ENCODE measurements at places on chromosomes 3 and 15.

- no peak for DNase-seq
Observed at GRCh38 chr3:61407397-61407796, 154.0 kb upstream of the PTPRG start.

GRCh38 chr3:171028779-171029232 is 2.3 kb upstream of the SLC2A2 start:
- DNase-seq, result no peak

- DNase-seq, result no peak
Observed at GRCh38 chr3:167862104-167862730, 126.7 kb downstream of the SERPINI1 start.

DNA sequence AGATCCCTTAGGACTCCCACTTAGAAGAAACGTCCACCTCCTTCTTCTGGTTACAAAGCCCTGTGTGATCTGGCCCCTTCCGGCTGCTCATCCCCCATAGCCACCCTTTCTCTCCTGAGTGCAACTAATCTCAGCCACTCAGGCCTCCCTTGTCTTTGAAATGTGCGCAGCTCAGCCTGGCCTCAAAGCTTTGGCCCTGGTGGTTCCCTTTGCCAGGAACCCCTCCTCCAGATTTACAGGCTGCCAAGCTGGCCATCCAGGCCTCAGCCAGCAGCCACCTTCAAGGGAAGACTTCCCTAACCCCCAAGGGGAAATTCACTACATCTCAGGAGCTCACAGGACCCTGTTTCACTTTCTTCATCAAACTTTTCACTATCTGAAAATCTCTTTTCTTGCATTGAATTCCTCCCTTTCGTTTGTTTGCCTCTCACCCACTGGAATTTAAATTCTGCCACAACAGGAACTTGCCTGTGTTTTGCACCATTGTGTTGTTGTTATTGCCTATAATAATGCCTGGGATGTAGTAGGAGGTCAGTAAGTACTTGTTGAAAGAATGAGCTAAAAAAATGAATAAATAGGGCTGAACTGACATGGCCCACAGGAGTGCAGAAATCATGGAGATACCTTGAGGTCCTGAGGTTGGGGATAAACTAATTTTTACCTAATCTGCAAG is 109.5 kb upstream of the PFN2 start:
- no peak for DNase-seq

GRCh38 chr3:171809611-171809860 is 747 bp downstream of the PLD1 start:
- DNase-seq, result no peak

GRCh38 chr3:78937475-78937874 is 830.3 kb downstream of the ROBO1 start:
- no peak for DNase-seq

- DNase-seq, result no peak
Observed at GRCh38 chr3:173635826-173636225, 238.3 kb downstream of the NLGN1 start.

DNA sequence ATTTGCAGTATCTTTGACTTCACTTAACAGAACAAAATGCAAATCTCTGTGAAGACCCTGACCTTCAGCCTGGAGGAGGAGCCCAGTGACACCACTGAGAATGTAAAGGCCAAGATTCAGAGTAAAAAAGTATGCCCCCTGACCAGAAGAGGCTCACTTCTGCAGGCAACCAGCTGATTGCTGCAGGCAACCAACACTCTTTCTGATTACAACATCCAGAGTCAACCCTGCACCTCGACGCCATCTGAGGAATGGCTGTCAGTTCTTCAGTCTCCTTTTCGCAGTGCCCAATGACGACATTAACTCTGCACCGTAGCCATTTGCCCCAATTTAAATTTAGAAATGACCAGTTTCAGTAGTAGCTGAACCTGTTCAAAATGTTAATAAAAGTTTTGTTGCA is 14.9 kb downstream of the ATP13A3 start:
- DNase-seq, result no peak

GRCh38 chr3:52121813-52122212 is 32.4 kb downstream of the POC1A start:
- peak; percentile 60 for DNase-seq

- DNase-seq, result no peak
Observed at GRCh38 chr15:66646799-66647198, 55.2 kb upstream of the SMAD6 start.

DNA sequence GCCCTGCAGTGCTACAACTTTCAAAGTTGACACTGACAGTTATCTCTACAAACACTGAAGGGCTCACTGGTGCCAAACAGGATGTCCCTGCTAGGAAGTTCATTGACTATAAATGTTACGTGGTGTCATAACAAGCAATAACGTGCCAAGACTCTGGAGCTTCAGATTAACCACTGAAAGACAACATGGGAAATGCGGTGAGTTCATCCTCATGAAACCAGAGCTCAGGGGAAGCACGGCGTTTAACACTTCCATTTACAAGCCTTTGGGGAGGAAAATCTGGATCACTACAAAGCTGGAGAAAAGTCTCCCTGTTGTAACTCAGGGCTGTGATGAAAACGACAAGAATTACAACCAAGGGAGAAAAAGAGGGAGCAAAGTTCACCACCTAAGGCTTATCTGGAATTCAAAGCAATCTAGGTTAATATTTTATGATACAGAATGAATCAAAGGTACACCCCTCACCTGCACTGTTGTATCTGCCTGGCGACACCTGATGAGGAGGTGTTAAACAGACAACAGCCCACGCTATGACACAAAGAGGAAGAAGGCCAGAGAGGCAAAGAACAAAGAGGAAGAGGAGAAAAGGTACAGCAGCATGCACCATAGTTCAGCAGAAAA is 27.0 kb downstream of the SHQ1 start:
- peak; percentile 29 for DNase-seq

DNA sequence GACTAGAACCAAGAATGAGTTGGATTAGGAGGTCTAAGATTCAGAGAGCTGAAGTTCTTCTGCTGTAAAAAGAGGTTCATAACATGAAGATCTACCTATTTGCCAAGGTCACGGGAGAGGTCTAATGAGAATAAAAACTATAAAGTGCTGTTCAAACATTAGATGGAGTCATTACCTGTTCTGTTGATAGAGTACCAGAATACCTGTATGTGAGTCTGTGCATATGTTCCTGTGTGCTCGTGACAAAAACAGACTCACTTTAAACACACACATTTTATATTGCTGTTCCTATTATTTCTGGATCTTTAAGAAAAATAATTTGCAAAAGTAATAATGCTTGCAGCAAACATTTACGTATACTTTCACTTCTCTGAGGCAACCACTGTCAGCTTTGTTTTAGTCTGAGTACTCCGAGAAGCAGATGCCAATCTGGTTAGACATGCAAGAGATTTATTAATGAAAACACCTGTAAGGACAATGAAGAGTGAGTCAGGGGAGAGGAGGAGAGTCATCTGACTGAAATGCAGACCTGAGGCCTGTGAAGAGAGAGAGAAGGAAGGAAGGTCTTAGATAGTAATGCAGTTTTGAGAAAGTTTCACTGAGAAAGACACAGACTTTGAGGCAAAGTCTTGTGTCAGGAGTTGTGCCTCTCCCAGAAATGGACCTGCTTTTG is 221.2 kb downstream of the SQOR start:
- no peak for DNase-seq

- no peak for DNase-seq
Observed at GRCh38 chr3:9627901-9628633, 21.2 kb upstream of the MTMR14 start.

DNA sequence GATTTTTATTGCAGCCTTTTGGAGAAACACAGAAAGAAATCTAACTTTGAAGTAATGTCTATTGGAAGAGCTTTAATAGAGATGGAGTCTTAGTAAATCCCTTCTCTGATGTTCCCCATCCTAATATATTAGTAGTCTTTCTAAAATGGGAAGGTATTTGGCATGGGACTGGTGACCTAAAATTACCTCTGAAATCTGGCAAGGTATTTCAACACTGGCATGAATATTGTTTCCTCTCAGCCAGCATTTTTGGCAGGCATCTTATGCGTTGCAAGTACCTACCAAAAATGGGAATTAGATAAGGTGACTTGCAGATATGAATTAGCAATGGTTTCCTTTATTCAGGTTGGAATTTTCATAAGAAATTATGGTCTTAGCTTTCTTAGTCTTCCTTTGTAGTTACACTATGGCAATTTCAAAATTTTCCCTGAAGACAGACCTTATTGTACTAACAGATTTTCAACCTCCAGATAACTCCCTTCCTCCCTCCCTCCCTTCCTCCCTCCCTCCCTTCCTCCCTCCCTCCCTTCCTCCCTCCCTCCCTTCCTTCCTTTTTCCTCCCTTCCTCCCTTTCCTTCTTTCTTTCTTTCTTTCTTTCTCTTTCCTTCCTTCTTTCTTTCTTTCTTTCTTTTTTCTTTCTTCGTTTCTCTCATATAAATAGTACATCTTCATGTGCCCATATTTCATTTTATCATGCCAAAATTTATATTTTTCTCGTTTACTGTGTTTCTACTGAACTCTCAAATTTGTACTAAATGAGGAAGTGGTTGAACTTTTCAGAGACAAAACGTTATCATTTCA is 168.2 kb upstream of the KCNMB2 start:
- DNase-seq, result no peak

DNA sequence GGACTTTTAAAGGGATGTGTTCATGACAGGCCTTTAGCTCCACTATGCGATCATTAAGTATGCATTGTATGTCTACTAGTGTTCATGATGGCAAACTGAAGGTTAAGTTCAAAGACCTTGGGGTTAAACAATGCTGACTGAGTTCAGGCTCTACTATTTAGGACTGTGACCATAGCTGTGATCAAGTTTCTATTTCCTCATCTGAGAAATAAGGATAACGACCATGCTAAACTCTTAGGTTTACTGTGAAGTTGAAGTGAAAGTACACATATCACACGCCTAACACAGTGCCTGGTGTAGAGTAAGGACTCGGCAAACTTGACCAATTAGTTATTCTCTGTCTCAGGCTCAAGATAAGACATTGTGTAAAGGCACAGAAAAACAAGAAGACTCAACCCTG is 243.2 kb downstream of the MBNL1 start:
- no peak for DNase-seq

- no peak for DNase-seq
Observed at GRCh38 chr3:150091626-150092025, 120.9 kb upstream of the PFN2 start.

GRCh38 chr15:75723847-75724660 is 11.4 kb upstream of the CSPG4 start:
- DNase-seq, result no peak

GRCh38 chr3:94619643-94620042 is 556.8 kb downstream of the NSUN3 start:
- no peak for DNase-seq

DNA sequence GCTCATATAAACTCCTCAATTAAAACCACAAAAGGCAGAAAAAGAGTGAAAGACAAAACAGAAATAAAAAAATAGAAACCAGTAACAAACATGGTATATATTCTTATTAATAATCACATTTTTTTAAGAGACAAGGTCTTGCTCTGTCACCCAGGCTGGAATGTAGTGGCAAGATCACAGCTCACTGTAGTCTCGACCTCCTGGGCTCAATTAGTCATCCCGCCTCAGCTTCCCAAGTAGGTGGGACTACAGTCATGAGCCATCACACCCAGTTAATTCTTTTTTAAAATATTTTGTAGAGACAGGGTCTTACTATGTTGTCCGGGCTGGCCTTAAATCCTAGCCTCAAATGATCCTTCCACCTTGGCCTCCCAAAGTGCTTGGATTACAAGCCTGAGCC is 37.1 kb downstream of the FAM240A start:
- DNase-seq, result no peak

DNA sequence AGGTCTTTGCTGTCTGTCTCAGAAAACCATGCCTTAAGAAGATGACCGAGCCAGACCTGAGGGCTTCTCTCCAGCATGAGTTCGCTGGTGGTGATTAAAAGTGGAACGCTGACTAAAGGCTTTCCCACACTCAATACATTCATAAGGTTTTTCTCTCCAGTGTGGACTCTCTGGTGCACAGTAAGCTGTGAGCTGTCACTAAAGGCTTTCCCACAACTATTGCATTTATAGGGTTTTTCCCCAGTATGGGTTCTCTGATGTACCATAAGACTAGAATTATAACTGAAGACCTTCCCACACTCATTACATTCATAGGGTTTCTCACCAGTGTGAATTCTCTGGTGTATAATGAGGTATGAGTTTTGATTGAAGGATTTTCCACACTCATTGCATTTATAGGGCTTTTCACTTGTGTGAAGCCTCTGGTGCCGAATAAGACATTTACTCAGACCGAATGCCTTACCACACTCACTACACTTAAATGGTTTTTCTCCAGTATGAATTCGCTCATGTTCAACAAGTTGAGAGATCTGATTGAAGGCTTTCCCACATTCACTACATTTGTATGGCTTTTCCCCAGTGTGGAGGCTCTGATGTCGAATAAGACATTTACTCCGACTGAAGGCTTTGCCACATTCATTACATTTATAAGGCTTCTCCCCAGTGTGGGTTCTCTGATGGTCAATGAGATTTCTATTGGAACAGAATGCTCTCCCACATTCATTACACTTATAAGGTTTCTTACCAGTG is 21.9 kb upstream of the ZNF445 start:
- DNase-seq, result no peak

GRCh38 chr3:49626796-49627195 is 47.4 kb upstream of the APEH start:
- no peak for DNase-seq

DNA sequence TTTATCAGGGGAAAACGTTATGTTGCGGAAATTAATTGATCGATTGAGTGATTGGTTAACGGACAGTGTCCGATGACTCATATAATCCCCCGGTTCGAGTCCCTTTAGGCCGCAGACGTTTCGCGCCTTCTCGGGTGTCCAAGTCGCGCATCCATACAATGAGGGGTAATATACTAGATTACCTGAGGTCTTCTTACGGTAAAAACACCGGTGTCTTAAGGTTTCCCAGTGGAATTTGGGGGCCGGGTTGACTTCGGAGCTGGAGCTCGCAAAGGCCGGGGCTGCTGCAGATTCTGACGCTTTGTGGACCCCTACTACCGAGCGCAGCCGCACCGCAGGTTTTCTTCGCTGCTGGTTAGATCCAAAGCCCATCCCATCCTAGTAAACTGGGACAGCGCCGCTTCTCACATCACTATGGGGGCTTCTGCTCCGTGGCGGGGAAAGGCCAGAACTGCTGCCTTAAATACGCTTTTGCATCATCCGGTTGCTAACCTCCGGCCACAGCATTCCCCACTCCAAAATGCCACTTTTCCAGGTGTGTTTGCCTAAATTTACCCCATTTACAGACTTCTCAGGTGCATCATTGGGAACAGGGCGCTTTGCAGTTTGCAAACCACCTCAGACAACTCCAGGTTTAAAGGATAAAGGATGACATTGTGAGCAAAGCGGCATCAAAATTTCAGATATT is 858 bp upstream of the SACM1L start:
- DNase-seq, result peak; percentile 48

- no peak for DNase-seq
Observed at GRCh38 chr15:84112025-84112424, 123.5 kb upstream of the GOLGA6L4 start.

DNA sequence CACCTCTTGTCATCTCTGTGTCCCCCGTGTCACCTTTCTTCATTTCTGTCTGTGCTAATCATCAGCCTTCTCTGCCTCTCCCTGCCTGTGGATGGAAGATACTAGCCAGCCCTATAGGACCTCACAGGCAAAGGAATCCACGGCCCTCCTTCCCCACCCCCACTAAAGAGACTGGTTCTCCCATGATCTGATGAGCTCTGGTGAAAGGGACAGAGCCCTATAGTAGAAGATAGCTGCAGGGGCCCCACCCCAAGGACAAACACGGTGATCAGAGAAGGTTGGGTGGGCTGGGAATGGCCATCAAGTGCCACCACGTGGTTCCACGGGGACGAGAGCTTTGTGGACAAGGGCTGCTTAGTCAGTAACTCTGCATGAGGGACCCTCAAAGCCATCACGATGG is 27.8 kb upstream of the RASA2 start:
- no peak for DNase-seq

- DNase-seq, result no peak
Observed at GRCh38 chr15:48177383-48177765, 721 bp downstream of the MYEF2 start.

GRCh38 chr3:119195911-119196310 is 22.5 kb downstream of the UPK1B start:
- no peak for DNase-seq
